ENCODE measurements at places on chromosomes 4 and X. TPM values are rescaled to one million over a fixed set of nuclear protein-coding genes. Genes with fewer than 3 reads are reported as not detected.

The ADH7 gene
- not detected for total RNA-seq

The CCDC160 gene
- total RNA-seq = not detected

The SATL1 gene
- total RNA-seq = not detected

The AASDH gene
- 11.9 TPM for total RNA-seq

The RAB9B gene
- total RNA-seq = 1.1 TPM

The SPANXC gene
- not detected for total RNA-seq

The TRIML2 gene
- total RNA-seq = not detected

The PABPC4L gene
- 0.47 TPM for total RNA-seq

The GPRIN3 gene
- not detected for total RNA-seq

The GYG2 gene
- total RNA-seq = 2.6 TPM

The NKX3-2 gene
- 0.60 TPM for total RNA-seq

The MSANTD1 gene
- 0.60 TPM for total RNA-seq

The HSD17B13 gene
- total RNA-seq = under 0.01 TPM

The DCK gene
- 7.4 TPM for total RNA-seq

The CXCL9 gene
- not detected for total RNA-seq

The KDR gene
- total RNA-seq = 0.16 TPM

The FGF5 gene
- 2.7 TPM for total RNA-seq

The CENPVL2 gene
- total RNA-seq = not detected

The MAGEA4 gene
- total RNA-seq = not detected

The CHIC1 gene
- total RNA-seq = 15.2 TPM

The RPS6KA6 gene
- total RNA-seq = 3.9 TPM

The SPANXA2 gene
- not detected for total RNA-seq
